Fibroblast of lung (primary cell): ENCODE measurements at places on chromosomes 12 and 14. TPM values are rescaled to one million over a fixed set of nuclear protein-coding genes. Genes with fewer than 3 reads are reported as not detected.

CEBPE gene
- total RNA-seq, result not detected in 2 replicates

PROX2 gene
- not detected in 2 replicates for total RNA-seq

LYZ gene
- total RNA-seq, result 0.17 and 0.77 TPM in 2 replicates

TAS2R46 gene
- total RNA-seq, result 1.5 and 2.0 TPM in 2 replicates

SLC25A47 gene
- total RNA-seq, result under 0.01 TPM in 1 of 2 replicates, not detected in the other

SLCO1B1 gene
- total RNA-seq, result not detected in 2 replicates

LTBP2 gene
- 243 and 514 TPM in 2 replicates for total RNA-seq

OR4Q2 gene
- not detected in 2 replicates for total RNA-seq

CCDC38 gene
- total RNA-seq, result not detected in 2 replicates

SMCO2 gene
- 0.26 TPM in 1 of 2 replicates, not detected in the other for total RNA-seq

KLRB1 gene
- not detected in 2 replicates for total RNA-seq

NIN gene
- 30.0 and 37.5 TPM in 2 replicates for total RNA-seq
